GM23248 (cell line): ENCODE measurements at places on chromosomes 12 and 14. TPM values are rescaled to one million over a fixed set of nuclear protein-coding genes. Genes with fewer than 3 reads are reported as not detected.

PLEKHG3 gene
- 4.6 and 6.9 TPM in 2 replicates for total RNA-seq

SYNDIG1L gene
- total RNA-seq, result not detected in 2 replicates

CLEC9A gene
- not detected in 2 replicates for total RNA-seq

PDZRN4 gene
- total RNA-seq, result not detected in 2 replicates
